Right hindlimb (tissue), 1 donor: ENCODE measurements at places on chromosomes 4 and X.

DNA sequence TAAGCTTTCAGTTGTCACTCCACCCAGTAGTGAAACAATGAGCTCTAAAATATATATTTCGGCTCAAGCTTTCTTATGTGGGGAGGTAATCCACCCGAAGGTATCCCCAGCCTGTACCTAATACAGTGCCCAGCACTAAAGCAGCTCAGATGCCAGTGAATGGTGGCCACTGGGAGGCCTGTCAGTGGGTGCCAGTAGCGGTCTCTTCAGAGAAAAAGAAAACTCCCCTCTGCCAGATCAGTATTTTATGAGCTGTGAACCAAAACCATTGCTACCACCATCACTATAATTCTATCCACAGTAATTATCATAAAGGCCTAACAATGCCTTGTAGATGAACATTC, 835 bp upstream of the NFKB1 start:
- no peak for DNase-seq

DNA sequence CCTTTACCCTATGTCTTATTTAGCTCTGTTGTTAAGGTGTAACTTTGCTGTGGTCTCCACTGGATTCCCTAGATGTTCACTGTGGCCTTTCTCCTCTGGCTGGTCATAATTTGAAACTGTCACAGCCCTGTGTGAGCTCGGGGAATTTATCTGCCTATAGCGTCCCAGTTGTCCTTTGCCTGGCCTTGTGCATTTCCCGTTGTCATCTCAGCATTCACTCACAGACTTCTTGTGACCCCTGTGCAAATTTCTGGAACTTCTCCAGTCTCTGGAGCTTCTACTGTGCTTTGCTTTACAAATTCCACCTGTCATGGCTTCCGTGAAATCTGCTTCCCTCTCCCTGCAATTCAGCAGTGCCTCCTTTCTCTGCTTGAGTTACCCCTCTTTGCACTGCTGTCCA, 106.7 kb downstream of the WWC2 start:
- DNase-seq = no peak

DNA sequence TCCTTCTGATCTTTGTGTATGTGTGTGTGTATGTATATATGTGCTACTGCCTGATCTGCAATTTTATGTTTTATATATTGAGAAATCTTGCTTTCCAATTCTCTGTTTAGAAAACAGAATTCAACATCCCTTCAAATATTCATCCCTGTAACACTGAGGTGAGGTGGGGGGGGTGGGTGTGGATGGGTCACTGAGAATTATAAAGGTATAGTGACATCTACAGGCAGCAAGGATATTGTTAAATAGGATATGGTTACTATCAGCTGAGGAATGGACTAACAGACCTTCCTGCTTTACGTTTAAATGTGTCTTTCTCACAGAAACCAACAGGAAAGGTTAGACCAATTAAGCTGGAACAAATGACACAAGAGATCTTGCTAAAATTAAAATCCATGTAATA, 19.0 kb upstream of the MAGEB2 start:
- no peak for DNase-seq

GRCh38 chr4:95909211-95909610, 69.3 kb downstream of the PDHA2 start:
- DNase-seq = no peak

DNA sequence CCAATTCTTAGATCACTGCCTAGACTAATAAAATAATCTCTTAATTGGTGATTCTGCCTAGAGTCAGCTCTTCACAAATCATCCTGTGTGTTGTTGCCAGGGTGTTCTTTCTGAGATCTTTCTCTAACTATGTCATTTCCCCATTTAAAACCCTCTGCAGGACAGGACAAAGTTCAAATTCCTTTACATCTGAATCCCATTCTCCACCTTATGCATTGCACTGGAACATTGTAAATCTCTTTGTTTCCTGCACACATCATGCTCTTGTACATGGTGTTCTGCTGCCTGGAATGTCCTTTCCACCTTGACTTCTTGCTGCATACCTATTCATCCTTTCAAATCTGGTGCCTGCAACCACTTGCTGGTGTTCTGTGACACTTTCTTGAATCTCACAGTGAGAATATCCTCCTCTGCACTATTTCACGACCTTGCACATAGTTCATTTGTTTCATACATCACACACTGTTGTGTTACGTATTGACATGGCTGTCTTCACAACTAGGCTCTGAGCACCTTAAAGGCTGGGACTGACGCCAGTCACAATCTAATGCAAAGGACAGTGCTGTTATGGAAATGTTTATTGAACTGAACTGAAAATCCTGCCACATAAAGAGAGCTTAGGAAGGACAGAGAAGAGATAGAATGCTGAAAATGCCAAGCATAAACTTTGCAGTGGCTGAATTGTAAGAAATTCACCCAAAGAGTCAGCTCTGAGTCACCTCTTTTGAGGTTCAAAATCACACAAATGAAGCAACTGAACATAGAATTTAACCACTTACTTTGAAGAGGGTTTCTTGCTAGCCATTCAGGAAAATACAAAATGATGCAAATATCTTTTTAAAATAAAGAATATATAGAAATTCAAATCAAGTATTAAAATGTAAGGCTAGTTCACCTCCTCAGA, 26.4 kb upstream of the SMIM14 start:
- DNase-seq = no peak
